ENCODE measurements at places on chromosomes 5 and 9. TPM values are rescaled to one million over a fixed set of nuclear protein-coding genes. Genes with fewer than 3 reads are reported as not detected.

The SLC25A25 gene
- 23.4 TPM for total RNA-seq

The TRIM36 gene
- total RNA-seq: 3.8 TPM

The OR2K2 gene
- not detected for total RNA-seq

The CCL27 gene
- 45.1 TPM for total RNA-seq

All from tibial nerve (tissue), 4 donors.